Activated gamma-delta T cell (primary cell): ENCODE measurements at places on chromosomes 7 and 10.

DNA sequence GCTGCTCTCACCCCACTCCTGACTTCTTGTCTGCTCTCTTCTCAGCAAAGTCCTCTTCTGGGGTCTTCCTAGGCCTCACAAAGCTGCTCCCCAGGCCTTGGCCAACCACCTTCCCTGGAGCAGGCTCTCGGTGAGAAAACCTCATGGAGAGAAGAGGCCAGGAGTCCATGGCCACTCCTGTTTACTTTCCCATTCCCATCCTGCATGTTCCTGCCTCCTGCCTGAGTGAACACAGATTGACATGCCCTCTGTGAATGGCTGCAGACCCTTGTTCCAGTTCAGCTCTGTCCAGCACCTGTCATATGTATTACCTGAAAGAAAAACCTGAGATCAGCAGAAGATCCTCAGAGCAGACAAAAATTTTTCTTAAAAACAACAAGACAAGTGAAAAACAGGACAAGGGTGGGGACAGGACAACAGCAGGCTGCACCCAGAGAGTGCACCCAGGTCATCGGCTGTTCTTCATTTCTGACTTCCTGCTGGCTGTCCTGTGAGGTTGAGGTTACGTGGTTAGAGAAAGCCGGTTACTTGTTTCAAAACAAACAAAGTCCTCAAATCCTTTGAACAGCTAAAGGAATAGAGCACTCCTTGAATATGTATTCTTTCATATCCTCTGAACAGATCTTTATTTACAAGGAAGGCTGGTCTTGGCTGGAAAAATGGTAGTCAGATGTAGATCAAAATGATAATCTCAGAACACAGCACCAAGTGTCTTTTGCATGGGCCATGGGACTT lies 34.0 kb upstream of the DLD start:
- DNase-seq, result no peak

- DNase-seq, result no peak
Measured at GRCh38 chr10:89032141-89032891, 41.7 kb downstream of the FAS start.

GRCh38 chr7:37211097-37211880 lies 237.4 kb downstream of the ELMO1 start:
- DNase-seq, result no peak

- DNase-seq, result no peak
Measured at GRCh38 chr10:30185916-30186315, 126.5 kb upstream of the JCAD start.

- no peak for DNase-seq
Measured at GRCh38 chr10:38038932-38039245, 28.4 kb downstream of the ZNF33A start.

DNA sequence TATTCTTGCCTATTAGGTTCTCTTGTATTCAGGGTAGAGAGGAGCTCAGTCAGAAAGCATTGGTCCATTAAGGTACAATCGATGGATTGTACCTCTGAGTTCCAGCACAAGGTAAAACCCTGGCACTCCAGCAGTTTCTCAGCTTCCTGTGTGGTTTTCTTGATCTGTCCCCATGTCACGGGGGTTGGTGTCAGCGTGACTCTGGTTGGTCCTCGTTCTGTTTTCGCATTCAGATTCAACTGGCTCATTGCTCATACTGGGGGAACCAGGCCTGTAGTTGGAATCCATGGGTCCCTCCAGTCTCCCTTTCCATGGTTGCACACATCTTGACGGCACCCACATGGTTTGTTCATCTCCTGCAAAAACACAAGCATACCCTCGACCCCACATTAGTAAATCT lies 32.7 kb upstream of the RASGEF1A start:
- no peak for DNase-seq

- no peak for DNase-seq
Measured at GRCh38 chr10:128016423-128017060, 109.6 kb downstream of the PTPRE start.

GRCh38 chr10:99435986-99436638 lies 5.7 kb upstream of the GOT1 start:
- no peak for DNase-seq

GRCh38 chr10:126108693-126109092 lies 212.3 kb downstream of the FANK1 start:
- no peak for DNase-seq

GRCh38 chr10:44963772-44964633 lies 4.4 kb downstream of the RASSF4 start:
- DNase-seq, result no peak

GRCh38 chr7:10239695-10240345 lies 733.9 kb upstream of the PHF14 start:
- no peak for DNase-seq

DNA sequence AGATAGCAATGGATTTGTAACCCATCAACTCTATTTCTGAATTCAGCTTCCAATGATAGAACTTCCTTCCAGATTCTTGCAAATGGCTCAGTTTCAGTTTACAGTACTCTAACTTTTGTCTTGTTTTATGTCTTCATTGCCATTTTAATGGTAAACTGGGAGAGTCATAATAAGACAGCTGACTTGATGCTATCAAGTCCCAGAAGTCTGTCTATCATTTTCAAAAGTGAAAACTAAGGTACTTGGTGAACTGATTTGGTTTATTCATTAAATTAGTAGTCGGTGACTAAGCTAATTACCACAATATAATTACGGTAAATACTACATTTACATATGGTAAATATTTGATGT lies 25.0 kb downstream of the RTKN2 start:
- DNase-seq, result no peak

GRCh38 chr7:150997817-150998216 lies 7.0 kb downstream of the NOS3 start:
- DNase-seq, result no peak

DNA sequence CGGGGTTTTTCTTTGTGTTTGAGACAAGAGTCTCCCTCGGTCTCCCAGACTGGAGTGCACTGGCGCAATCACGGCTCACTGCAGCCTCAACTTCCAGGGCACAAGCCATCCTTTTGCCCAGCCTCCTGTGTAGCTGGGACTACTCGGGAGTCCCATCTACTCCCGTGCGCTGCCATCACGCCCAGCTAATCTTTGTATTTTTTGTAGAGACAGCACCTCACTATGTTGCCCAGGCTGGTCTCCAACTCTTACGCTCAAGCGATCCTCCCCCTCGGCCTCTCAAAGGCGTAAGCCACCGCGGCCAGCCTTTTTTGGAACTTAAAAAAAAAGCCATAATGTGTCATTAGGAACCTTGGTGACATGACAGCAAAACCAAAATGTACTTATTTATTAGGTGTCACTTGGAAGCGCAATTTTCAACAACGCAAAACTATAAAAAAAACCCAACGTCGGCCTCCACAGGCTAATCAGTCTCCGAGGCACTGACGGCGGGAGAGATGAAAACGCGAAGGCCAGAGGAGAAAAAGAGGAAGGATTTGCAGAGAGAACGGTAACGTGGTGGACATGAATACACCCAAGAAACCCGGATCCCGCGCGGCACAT lies 911 bp upstream of the HNRNPH3 start:
- DNase-seq, result no peak

DNA sequence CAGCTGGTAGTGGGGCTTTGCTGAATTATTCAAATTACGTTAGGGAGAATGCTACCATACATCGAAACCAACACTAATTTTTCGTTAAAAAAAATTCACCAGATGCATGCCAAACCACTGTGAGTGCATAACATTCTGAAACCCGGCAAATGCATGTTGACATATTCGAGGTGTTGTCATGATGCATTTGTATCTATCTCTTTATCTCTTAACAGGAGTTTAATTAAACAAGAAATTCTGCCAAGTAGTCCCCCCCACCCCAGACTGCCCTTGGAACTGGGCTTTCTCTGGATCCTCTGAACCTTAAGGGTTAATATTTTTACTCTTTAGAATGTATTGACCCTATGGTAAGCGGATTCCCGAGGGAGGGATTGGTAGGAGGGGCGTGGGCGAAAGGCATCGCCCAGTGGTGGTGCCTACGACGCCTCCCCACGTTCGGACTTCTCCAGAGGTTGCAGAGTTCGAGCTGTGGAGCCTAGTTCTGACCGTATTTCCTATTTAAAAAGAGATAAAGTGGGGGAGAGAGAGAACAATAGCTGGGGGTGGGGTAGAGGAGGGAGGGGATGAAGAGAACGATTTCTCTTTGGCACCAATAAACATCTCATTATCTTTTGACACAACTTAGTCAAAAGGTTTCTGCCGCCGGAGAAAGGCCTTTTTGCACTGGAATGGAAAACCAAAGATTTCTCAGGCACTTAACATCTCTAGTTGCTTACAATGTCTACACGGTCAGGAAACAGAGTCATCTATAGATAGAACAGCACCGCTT lies 7.2 kb downstream of the DLX6 start:
- DNase-seq, result no peak

DNA sequence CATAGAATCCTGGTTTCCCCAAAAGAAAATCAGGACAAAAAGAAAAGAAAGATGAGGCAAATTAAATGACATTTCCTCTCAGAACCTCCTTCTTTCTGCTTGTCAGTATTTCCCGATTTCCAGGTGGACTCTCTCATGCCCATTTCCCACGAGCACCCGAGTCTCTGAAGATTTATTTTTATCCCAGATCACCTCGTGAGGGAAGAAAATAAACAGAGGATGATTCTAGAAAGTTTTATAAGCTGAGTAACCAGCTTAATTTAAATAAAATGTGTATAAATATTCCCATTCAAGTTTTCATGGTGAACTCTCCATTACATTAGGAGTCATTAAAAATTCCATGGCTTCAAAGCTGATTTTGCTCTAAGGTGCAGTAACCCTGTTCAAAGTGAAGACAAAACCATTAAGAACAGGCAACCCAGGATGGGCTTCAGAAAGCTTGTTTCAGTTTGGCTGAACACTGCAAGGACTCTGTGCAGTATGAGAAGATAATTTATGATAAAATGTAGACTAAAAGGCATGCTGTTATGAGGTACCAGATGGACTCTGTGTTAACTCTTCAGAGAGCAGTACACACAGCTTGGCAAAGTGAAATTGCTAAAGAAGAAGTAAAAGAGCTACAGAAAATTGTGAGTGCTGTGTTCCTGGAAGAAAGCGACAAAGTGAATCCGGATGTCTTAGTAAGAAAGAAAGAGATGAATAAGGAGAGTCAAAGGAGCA lies 521.3 kb upstream of the LRRN3 start:
- no peak for DNase-seq
